HuH-7.5 (cell line): ENCODE measurements at places on chromosomes 13 and 19.

GRCh38 chr19:47897861-47898260 lies 11.7 kb upstream of the SULT2A1 start:
- no peak for DNase-seq

DNA sequence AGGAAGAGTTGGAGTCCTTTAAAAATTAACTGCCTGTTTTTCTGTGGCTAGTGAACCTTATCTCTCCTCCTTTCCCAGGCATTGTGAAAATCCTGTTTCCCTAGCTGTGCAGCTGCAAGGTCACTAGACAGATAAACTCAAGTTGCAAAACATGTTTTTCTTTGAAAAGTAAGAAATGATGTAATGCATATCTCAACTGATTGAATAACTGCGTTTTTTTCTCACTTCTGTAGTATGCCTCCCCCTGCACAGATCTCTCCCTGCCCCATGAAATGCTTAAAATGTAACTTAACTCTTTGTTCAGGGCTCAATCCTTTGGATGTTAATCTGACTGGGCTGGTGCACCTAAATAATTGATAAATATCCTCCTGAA lies 27.7 kb upstream of the CYSLTR2 start:
- no peak for DNase-seq

DNA sequence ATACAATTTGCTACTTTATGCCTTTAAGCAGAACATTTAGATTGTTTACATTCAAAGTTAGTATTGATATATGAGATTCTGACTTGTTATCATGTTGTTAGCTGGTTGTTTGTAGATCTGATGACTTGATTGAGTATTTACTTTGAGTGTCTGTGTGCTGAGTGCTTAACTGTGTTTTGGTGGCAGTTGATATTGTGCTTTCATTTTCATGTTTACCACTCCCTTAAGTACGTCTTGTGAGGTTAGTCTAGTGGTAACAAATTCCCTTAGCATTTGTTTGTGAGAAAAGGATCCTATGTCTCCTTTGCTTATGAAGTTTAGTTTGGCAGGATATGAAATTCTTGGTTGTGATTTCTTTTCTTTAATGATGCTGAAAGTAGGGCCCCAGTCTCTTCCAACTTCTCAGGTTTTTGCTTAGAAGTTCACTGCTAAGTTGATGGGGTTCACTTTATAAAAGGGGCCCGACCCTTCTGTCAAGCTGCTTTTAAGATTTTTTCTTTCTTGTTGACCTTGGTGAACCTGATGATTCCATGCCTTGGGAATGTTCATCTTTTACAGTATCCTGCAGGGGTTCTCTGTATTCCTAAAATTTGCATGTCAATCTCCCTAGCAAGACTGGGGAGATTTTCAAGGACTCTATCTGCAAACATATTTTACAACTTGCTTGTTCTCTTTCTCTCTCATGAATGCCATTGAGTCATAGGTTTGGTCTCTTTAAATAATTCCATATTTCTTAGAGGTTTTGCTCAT lies 1095.4 kb upstream of the PCDH20 start:
- no peak for DNase-seq

GRCh38 chr13:31945202-31945961 lies 86.2 kb upstream of the FRY start:
- DNase-seq: no peak

GRCh38 chr13:72121466-72121865 lies 254.5 kb upstream of the DACH1 start:
- no peak for DNase-seq

DNA sequence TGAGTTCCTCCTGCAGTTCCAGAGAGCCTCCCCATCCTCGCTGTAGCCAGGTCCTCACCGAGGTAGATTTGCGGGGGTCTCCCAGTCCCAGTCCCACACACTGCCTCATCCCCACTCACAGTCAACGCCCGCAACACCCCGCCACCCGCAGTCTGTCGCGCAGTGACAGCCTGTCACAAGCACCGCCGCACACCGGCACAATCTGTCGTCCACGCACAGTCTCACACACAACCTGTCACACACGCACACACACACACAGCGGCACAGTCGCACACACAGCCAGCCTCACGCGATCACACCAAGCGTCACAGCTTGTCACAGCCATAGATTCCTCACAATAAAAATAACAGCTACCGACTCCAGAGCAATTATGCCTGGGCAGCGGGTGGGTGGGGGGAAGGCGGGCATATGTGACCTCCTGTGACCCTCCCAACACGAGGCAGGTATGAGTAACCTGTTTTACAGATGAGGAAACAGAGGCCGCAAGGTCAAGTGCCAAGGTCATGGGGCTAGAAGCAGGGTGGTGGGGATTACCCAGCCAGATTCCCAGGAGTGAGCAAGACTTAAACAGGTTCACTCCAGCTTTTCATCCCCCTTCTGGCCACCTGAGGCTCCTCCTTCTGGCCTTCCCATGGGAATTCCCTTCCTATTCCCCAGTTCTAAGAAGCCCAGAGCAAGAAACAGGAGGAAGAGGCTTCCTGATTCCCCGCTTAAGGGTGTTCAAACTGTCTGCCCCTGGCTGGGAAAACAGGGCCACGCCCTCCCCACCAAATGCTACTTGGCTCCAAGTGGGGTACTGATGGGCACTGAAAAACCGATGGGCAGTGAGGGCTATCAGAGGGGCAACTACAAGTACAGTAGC lies 13.9 kb downstream of the NFIX start:
- no peak for DNase-seq

- no peak for DNase-seq
These were observed 69.9 kb downstream of the C13orf42 start for GRCh38 chr13:51041126-51041525.

DNA sequence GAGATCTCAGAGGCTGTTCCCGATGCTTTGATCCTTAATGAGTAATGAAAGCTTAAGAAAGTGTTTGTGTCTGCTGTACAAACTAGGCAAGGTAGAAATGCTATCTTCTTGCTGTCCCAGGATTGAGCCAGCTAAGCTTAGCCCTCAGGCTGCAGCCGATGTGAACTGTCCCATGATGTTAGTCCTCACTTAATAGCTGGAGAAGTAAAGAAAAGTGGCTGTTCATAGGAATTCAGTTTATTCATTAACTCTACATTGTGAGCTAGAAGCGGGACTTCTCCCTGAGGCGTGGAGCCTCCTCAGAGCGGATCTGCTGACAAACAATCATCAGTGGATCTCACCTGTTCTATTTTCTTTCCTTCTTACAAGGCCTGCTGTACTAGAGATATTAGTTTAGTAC lies 10.1 kb upstream of the GSX1 start:
- DNase-seq: no peak

DNA sequence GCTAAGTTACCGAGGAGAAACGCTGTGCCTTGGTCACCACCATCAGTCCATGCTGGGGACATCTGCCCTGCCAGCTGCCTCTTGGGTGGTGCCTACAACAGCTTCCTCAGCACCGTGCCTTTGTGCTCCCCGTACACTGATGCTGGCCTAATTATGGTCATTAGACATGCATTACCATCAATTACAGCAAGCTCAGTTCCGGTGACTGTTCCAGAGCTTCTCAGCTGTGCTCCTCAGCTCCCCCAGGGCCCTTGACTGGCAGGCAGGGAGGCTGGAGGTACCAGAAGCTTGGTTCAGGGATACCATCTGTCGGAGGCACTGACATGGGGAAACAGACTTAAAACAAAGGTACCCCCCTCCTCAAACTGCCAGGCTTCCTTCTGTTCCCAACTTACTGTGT lies 40.2 kb downstream of the CILP2 start:
- no peak for DNase-seq

- DNase-seq: no peak
These were observed 98.2 kb downstream of the OLFM4 start for GRCh38 chr13:53126841-53127245.

DNA sequence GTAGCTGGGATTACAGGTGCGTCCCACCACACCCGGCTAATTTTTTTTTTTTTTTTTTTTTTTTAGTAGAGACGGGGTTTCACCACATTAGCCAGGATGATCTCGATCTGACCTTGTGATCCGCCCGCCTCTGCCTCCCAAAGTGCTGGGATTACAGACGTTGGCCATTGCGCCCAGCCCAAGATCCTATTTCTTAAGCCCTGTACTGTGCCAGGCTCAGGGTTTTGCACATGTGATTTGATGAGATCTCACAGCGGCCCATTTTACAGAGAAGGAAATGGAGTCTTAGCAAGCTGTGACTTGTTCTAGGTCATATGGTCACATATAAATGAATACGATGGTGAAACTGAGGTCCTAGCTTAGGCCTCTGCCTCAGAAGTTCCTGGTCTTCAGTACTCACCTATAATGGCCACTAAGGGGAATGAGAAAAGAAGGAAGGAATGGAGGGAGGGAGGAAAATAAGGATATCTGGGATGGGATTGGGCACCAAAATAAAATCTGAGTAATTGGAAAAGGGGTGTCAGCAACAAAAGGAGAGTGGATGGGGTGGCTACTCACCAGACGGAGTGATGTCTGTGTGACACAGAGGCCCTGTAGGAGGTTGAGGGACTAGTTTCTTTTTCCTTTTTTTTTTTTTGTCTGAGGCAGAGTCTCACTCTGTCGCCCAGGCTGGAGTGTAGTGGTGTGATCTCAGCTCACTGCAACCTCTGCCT lies 1.3 kb downstream of the OSCAR start:
- DNase-seq: no peak

DNA sequence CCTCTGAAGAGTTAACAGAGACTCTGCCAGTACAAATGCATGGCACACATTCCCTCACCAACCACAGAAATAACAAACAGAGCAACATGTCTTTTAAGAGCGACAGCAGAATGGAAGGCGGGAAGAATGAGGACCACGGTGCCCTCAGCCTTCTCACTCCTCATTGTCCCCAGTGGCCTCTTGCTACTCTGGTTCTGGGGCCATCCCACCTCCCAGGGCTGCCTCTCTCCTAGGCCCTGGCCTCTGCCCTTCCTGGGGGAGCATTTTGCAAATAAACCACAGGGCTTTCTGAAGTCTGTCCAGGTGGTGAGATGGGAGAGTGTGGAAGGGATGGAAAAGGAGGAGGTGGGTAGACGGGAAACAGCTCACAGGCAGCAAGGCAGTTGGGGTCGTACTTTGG lies 28.3 kb downstream of the CYP2B6 start:
- no peak for DNase-seq

- DNase-seq: no peak
These were observed 199.4 kb downstream of the USP12 start for GRCh38 chr13:26971990-26972887.

- no peak for DNase-seq
These were observed 5.9 kb downstream of the CACNG7 start for GRCh38 chr19:53915000-53915399.

DNA sequence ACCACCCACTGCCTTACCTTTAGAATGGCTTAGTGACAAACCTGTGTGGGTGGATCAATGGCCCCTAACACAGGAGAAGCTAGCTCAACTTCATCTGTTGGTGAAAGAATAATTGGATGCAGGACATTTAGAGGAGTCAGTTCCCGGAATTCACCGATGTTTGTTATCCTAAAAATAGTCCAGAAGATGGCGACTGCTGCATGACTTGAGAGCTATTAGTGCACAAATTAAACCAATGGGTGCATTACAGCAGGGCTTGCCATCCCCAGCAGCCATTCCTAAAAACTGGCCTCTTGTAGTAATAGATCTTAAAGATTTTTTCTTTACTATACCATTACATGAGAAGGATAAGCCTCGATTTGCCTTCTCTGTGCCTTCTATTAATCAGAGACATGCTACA lies 46.8 kb upstream of the ZNF726 start:
- DNase-seq: no peak

DNA sequence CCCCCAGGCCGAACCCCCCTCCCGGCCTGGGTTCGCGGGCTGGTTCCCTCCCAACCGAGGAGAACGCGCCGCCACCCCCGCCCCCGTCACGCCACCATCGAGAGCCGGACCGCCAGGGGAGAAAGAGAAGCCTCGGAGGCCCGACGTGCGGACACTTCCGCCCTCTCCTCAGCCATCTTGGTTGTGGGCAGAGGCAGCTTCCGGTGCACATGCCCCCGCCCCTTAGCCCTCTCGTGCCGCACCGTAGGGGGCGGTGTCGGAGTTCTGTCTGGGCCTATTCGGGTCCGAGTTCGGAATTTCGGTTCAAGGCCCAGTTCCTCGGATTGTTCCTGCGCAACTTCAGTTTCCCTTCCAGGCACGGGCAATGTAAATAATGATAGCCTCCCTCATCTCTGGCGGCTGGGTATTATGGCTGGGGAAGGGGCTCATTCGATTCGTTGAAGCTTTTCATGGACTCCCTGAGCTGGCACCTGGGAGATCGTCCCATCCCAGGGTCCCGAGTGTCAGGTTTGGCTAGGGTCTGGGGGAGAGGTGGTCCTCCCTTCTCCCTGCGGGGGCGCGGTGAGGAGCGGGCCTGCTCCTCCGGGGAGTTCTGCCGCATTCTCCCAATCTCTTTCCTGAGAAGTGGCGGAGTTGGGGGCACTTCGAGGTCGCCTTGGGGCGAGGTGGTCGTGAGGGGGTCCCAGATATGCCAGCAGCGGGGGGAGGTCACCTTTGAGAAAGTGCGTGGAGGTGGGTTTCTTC lies at the start of the genes IER2 and STX10:
Gene IER2 (plus strand): TSS at position 225 of the 744 bp plus-strand sequence. CDS start 2,776 bp downstream, outside the sequence.
Gene STX10 (minus strand): TSS at position 189 of the 744 bp plus-strand sequence. CDS start 202 bp downstream, outside the sequence.
- peak; percentile 91 for DNase-seq

- no peak for DNase-seq
These were observed 166.7 kb downstream of the USP12 start for GRCh38 chr13:27004866-27005265.

GRCh38 chr13:51025245-51025905 lies 85.7 kb downstream of the C13orf42 start:
- no peak for DNase-seq

GRCh38 chr13:97408938-97409337 lies 25.0 kb upstream of the RAP2A start:
- no peak for DNase-seq

DNA sequence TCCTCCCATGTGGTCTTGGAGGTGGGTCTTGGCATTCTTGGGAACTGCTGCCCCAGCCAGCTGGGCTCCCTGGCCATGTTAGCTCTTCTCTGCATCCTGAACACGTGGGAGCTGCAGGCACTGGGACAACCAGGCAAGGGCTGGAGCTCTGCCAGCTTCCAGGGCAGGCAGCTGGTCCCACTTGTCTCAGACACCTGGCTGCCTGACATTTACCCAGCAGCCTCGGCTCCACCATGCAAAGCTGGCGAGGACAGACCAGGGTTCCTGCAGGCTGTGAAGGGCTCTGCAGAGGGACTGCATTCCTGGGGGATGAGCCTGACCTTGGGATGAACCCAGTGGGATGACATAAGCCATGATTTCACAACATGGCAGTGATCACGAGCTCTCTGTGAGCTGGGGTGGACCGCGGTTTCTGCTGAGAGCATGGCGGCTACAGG lies 99.0 kb upstream of the TSHZ3 start:
- no peak for DNase-seq

GRCh38 chr13:27192973-27193372 lies 21.4 kb upstream of the USP12 start:
- no peak for DNase-seq
